ENCODE measurements at places on chromosomes 16 and 17.

- no peak for DNase-seq
Measured at GRCh38 chr17:82435103-82435502, 15.4 kb downstream of the CYBC1 start.

DNA sequence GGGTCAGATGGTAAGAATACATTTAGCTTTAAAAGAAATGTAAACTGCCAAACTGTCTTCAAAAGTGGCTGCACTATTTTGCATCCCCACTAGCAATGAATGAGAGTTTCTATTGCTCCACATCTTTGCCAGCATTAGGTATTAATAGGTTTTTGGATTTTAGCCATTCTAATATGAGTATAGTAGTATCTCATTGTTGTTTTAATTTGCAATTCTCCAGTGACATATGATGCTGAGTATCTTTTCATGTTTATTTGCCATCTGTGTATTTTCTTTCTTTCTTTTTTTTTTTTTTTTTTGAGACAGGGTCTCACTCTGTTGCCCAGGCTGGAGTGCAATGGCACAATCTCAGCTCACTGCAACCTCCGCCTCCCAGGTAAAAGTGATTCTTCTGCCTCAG lies 24.3 kb upstream of the MARCHF10 start:
- DNase-seq, result no peak

DNA sequence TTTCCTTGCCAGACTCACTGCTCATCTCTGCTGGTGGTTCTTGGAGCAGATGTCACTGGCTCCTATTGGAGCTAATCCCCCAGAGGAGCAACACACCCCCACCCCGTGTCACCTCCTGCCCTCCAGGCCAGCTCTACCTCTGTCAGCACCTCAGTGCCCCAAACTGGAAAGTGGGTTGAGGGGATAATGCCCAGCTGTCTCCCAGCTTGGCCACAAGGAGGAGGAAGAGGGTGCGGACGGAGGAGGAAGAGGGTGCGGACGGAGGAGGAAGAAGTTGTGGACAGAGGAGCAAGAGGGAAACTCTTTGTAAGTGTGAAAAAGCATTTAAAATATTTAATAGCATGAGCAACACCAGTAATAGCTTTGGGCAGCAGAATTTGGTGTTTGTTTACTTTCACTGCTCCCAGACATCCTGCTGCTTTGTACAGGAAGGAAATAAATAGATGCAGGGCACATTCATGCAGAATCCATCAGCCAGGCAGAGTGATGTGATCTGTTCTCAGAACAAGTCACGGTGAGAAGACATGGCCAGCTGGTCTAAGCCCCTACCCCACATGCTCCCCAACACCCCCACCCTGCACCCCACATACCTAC lies 82.5 kb downstream of the C17orf67 start:
- no peak for DNase-seq

DNA sequence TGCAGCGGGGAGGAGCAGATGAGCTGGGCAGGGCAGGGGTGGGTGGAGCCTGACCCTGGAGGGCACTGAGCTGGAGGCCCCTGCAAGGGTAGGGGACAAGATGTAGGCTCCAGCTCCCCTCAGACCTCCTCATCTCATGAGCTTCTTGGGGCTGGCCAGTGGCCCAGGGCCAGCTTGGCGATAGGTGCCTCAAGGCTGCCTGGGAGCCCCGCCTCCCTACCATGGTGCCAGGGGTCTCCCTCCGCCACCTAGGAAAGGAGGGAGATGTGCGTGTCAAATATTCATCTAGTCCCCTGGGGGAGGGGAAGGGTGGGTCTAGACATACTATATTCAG lies 3.9 kb downstream of the HIRIP3 start:
- DNase-seq, result no peak

- DNase-seq, result no peak
Measured at GRCh38 chr17:2243953-2244352, 59.6 kb downstream of the SMG6 start.

DNA sequence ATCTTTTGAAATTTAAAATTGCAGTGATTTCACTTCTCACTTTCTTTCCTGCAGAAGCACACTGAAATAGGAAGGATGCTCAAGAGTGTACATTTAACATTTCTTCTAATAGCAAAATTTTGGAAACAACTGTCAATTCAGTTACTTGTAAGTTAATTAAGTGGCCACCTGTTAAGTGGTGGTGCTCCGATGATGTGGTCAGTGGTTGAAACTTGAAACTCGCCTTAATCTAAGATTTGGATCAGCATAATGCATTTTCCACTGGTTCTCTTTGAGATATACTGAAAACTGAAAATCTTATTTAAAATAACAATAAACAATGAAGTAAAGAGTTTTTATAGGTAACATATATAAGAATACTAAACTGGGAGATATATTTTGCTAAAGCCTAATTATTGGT lies 7.0 kb upstream of the MYH8 start:
- DNase-seq, result no peak

- peak; percentile 67 for DNase-seq
Measured at GRCh38 chr16:4936991-4937781, at the start of gene PPL. PPL (minus strand) TSS chr16:4937148; CDS start chr16:4937045, 103 bp downstream.

DNA sequence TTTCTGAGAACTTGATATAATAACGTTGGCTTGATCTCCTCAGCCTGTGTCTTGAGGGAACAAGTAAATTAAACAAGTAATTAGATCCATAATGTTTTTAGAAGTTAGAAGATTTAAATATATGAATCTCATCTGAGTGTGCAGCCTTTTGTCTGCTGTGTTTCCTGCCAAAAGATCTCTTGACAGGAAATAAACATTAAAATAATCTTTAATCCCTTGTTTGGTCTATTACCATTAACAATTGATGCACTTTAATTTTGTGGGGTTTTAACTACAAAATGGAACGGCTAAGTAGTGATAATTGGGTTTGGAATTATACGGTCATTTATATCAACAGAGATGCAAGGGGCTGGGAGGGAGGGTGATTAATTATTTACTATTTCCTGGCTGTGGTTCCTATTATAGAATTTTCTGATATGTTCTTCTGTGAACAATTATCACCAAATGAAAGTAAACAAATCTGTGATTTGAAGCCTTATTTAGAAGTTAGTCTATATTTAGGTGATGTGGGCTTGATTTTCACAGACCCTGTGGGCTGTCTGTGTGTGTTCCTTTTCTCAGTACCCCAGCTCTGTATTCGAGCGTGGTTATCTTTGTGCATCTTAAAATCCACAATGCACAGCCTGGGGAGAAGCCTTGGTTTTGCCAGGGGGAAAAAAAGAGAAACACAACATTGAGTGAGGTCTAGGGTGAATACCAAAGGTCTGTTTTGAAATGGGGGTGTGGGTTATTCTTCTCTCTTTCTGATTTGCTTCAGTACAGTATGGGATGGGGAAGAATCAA lies 556.1 kb downstream of the WWOX start:
- DNase-seq, result peak; percentile 58

- DNase-seq, result no peak
Measured at GRCh38 chr16:85029408-85029784, 1.8 kb downstream of the KIAA0513 start.

DNA sequence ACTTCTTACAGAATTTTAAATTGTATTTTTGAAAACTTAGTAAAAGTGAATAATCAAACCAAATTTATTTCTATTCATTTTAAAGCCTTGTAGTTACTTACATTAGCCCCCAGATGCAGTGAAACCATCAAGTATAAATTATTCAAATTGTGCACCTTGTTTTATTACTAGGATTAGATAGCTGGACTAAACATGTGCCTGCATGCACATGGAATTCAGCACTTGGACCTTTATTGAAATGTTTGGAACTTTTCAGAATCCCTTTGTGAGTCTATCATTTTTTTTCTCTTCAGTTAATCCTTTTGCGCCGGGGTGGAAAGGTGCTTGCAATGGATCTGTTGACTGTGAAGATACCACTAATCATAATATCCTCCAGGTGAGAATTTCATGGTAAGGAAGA lies 4.7 kb downstream of the ZPBP2 start:
- peak; percentile 29 for DNase-seq

GRCh38 chr16:87178977-87179376 lies 138.2 kb downstream of the C16orf95 start:
- DNase-seq, result no peak

- DNase-seq, result no peak
Measured at GRCh38 chr17:44761932-44762810, 3.4 kb downstream of the ADAM11 start.

DNA sequence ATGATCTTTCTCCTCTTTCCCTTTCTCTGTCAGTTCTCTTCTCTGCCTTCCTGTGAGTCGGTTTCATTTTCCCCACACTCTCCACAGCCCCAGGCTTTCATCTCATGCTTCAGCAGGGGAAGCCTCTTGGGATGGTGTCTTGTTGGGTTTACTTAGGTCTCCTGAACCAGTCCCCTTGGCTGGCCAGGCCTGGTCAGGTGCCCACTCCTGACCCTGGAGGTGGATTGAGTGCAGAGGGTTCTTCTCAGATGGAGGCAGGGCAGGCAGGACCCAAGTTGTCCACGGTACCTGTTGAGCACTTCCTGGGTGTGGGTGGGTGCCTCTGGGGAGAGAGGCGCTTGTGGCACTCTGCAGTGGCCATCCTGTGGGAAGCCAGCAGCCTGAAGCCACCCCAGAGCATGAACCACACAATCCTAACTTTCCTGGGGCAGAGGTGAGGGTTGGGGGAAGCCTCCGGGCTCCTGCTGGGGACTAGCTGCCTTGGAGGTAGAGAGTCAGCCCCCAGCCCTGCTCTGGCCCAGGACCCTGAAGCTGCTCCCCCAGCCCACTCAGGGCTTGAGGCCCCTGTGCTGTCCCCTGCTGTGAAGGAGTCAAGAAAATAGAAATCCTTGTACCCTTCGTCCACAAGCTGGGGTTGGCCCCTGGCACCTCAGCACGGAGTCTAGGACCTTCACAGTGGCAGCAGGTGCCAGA lies 2.0 kb upstream of the RAP1GAP2 start:
- no peak for DNase-seq
